ENCODE measurements at places on chromosomes 3 and 15. TPM values are rescaled to one million over a fixed set of nuclear protein-coding genes. Genes with fewer than 3 reads are reported as not detected.

Gene ZIC4
- 2.4 TPM for polyA plus RNA-seq

Gene SLC12A1
- 0.16 TPM for polyA plus RNA-seq

Gene MYLK
- 16.4 TPM for polyA plus RNA-seq

Gene SLC33A1
- 14.5 TPM for polyA plus RNA-seq

Gene ARL8B
- polyA plus RNA-seq, result 42.2 TPM

Gene UQCC5
- polyA plus RNA-seq, result 12.8 TPM

Gene XRN1
- polyA plus RNA-seq, result 19.3 TPM

Gene PATL2
- 0.64 TPM for polyA plus RNA-seq

Gene ACSBG1
- polyA plus RNA-seq, result 0.44 TPM

Gene SGO1
- polyA plus RNA-seq, result 5.3 TPM

Gene GOLGA8S
- polyA plus RNA-seq, result 0.91 TPM

Gene TERC
- not detected for polyA plus RNA-seq

Gene CLCN2
- polyA plus RNA-seq, result 4.2 TPM

Gene ACKR2
- polyA plus RNA-seq, result 0.51 TPM

Gene CNTN6
- polyA plus RNA-seq, result 3.3 TPM

Gene SLC6A20
- 0.38 TPM for polyA plus RNA-seq

Gene CISH
- 11.3 TPM for polyA plus RNA-seq
